ENCODE measurements at places on chromosomes 5 and 9. TPM values are rescaled to one million over a fixed set of nuclear protein-coding genes. Genes with fewer than 3 reads are reported as not detected.
A peak's percentile ranks its signal among the peaks of the same experiment; 100 is the strongest.

DNA sequence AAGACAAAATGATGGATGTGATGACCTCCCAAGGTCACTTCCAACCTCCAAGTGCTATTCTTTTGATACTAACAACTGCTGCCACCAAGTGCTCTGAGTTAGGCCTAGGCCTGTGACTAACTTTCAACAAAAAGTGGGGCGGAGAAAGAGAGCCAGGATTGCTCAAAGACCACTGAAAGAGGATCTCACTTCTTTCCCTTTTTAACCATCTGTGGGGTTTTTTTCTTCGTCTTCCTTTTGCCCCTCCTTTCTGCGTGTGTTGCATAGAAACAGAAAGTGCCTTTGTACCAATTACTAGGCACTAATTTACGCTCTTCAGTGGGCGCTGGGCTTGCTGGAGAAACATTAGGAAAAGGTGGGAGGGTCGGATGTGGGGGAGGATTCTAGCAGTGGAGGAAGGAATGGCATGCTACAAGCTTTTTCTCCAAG, 8.0 kb downstream of the KLF9 start:
- DNase-seq, result no peak

DNA sequence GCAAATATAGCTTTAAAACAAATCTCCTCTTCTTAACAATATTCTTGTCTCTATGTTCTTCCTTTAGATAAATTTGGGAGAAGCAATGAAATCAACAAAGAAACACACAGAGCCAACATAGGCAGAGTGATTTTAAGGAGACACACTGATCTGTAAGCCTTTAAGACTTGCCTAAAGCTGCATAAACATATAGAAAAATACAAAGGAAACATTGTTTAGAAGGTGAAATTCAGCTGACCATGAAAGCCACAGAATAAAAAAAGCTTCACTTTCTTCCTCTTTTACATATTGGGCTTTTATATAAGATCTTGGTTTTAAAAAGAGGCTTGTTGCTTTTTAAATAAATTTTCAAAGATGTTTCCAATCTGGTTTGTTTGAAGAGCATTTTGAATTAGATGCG, 1277.5 kb downstream of the EFNA5 start:
- no peak for DNase-seq

- no peak for DNase-seq
Observed at GRCh38 chr9:90331826-90332575, 310.6 kb downstream of the DIRAS2 start.

DNA sequence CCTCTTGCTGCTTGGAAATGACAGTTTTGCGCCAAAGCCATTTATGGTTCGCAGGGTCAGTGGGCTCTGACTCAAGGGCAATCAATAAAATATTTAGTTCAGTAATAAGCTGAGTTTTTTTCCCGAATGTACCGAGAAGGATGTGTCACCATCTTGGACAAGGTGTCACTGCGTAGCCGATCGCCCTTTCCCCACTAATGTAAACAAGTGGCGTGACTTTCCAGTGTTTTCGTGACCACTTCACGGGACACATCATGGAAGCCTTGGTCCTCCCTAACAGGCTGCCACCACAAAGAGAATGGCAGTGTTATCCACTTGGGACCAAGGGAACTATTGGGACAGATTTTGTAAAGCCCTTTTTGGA, 16.4 kb downstream of the ISL1 start:
- no peak for DNase-seq

- DNase-seq, result no peak
Observed at GRCh38 chr5:168417731-168418429, 68.4 kb upstream of the RARS1 start.

DNA sequence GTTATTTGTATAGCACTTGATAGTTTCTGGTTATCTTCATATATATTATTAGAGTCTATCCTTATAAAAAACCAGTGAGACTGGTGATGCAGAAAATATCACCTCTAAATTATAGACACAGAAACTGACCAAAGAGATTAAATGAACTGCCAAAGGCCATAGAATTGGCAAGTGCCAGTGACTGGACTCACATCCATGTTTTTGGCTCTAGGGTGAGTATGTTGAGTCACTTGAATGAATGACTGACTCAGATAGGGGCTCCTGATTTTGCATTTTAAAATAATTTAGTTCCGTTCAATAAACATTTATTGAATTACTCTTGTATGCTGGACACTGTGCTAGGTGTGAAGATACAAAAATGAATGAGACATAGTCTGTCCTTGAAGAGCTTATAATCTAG, 70.7 kb downstream of the NR2F1 start:
- DNase-seq, result no peak

DNA sequence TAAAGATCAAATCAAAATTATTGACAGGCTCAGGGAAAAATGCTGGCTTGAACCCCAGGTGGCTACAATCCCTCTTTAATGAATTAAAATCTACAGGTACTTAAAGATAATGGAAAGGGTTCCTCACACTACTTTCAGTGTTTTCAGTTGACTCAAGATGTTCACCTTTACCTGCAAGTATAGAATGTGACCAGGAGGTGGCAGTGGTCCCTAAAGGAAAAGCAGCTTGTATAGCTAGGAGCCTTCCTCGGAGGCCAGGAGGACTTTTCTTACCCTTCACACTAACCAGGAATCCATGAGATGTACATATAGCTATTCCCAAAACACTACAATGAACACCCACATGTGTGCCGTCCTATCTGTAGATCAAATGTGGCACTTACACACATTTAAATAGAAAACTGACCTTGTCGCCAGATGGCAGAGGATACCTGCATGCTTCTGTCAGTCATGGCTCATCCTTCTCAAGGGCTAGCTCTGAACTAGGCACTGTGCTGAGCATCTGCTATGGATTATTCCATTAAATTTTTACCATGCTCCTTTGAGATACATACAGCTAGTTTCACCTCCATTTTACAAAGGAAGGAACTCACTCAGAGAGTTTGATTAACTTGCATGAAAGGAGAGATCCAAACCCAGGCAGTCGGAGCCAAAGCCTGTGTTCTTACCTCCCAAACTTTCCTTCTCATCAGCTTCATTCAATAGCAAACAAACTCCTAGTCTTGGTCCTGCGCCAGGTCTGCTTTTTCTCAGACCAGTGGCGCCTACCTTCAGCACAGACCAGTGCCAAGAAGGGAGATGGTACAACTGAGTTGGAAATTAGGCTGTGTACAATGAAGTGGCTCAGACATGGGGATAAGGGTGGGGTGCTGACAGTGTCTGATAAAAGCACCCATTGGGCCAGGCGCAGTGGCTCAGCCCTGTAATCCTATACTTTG, 24.5 kb downstream of the C9orf152 start:
- DNase-seq, result peak; percentile 53

GRCh38 chr9:2377117-2377516, 244.5 kb upstream of the VLDLR start:
- no peak for DNase-seq

GRCh38 chr5:64260756-64261155, 95.1 kb downstream of the RNF180 start:
- DNase-seq, result no peak

DNA sequence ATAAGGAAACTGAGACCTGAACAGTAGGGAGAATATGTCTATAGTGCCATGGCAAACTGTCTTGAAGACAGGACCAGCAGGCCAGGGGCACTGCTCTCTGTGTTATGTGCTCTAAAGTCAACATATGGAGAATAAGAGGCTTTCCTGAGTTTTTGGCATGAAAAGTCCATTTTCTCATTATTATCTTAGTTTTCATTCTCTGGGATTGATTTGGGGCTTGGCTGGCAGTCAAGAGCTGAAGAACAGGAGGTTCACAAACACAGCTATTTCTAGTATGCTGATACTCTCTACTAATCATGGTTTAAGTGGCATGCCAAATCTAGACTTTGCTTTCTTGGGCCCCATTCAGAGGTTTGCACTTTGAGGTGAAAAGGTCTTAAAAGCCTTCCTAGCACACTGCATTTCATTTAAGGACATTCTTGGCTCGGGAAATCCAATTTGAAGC, 404.4 kb downstream of the ZNF608 start:
- no peak for DNase-seq

- no peak for DNase-seq
Observed at GRCh38 chr5:77847814-77848290, 71.7 kb upstream of the TBCA start.

- DNase-seq, result no peak
Observed at GRCh38 chr5:97915106-97915505, 732.1 kb upstream of the RIOK2 start.

DNA sequence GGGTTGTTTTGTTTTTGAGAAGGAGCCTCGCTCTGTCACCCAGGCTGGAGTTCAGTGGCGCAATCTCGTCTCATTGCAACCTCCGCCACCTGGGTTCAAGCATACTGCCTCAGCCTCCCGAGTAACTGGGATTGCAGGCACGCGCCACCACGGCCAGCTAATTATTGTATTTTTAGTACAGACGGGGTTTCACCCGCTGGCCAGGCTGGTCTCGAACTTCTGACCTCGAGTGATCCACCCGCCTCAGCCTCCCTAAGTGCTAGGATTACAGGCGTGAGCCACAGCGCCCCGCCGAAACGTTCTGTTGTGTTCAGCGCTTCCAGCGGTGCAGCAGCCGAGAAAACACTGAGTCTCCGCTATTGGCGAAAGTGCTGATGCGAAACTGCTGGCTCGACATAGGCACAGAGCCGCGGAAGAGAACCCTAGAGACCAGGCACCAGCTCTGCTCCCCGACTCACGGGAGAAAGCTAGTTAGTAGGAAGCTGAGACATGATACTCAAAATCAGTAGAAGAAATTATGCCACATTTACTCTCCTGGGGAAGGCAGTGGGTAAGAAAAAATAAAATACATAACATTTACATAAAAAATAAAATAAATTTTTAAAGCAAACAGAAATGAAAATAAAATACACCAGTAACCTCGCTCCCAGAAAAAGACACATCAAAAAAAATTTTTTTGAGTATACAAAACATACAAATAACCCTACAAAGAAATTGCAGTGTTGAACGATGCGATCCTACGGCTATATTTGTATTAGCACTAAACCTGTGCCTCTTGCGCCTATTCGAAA, 31.6 kb downstream of the ANXA2R start:
- DNase-seq, result peak; percentile 88

The ZMYND19 gene
- 20.5 TPM for polyA plus RNA-seq

The TMC1 gene
- polyA plus RNA-seq, result not detected

The PTPRD gene
- polyA plus RNA-seq, result 1.4 TPM

The FOXE1 gene
- not detected for polyA plus RNA-seq

All from heart left ventricle (tissue), 16 donors.